ENCODE measurements at places on chromosomes 6 and 20.

DNA sequence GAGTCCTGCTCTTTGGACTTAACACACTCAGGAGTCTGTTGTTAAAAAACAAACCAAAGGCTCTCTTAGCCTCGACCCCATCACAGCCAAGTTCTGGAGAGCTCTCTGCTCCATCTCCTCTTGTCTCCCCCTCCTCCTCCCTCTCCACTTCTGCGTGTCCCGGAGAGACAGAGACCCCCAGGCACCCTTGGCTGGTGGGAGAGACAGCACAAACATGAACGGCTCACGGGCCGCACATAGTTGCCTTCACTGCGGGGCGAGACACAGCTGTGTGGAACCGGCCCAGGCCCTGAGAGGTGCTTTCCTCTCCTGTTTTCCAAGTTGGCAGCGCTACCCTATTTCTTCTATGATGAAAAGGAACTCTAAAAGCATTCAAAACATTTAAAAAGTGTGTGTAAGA is 23.3 kb upstream of the MYT1 start:
- no peak for DNase-seq

GRCh38 chr6:107625264-107625663 is 135.3 kb downstream of the SOBP start:
- DNase-seq: no peak

DNA sequence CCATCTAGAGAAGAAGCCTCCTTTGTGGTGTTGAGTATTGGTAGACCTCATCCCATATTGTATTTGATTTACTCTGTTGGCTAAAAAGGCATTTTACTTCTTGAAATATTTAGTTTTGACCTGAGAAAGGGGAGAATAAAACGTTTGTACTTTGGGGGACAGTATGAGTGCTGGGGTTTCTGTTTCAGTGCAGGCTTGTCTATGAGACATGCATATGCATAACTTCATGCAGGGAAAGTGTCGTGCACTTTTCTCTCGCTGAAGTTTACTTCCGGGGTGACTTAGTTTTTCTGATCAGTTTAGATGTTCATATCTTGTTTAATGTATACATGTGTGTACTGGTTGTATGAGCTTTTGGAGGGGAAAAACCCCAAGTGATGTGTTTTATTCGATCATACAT is 59.5 kb downstream of the UTRN start:
- no peak for DNase-seq

DNA sequence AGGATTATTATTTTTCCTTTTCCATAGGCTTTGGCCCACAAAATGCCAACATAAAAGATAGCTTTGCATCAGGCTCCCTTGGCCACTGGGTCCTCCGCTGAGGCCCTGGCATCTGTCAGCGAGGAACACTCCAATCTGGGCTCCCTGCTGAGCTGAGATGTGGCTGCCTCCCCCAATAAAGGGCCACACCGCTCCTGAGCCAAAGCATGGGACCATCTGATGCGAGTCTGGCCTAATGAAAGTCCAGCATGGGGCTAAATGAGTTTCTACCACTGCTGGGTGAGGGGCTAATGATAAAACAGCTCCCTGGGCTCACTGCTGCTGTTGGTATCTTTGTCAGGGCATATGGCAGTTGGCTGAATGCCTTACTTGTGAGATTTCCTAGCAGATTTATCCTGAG is 817.5 kb upstream of the SLC35B3 start:
- DNase-seq: no peak

DNA sequence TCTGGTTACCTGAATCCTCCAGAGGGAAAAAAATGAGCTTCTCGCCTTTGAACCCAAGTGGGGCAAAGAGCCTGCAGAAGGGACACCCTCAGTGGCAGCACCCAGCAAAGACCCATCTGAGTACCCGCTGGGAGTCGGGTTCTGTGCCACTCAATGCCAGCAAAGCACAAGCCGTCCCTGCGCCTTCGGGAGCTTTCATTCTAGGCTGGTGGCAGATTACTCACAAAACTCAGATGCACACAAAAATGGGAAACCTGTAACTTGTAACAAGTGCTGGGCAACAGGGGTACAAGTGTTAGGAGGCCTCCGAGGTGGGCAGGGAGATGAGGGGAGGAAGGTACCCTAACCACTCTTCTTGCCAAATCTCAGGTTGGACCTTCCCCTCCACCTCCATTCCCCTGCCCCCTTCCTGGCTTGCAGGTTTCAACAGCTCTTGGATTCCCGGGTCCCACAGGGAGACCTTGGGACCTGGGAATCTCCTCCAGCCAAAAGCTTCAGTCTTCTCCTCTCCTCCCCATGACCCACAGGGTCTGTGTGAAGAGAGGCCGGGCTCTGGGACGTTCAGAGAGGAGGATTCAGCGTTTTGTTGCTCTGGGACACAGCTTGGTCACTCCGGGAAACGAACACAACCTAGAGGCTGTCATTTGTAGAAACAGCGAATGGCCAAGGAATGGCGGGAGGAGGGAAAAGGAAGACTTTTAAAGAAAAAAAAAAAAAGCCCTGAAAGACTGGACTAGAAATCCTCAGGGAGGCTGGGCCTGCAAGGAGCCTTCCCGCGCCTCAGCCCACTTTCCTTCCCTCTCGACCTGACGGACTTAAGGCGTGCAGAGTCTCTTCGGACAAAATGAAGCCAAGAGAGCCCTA is 1.2 kb upstream of the PARD6B start:
- no peak for DNase-seq

- no peak for DNase-seq
Measured at GRCh38 chr20:16493486-16493885, 79.8 kb downstream of the KIF16B start.

- DNase-seq: no peak
Measured at GRCh38 chr6:84892671-84893070, 128.3 kb upstream of the TBX18 start.

GRCh38 chr20:39152126-39152525 is 190.0 kb downstream of the DHX35 start:
- DNase-seq: no peak

DNA sequence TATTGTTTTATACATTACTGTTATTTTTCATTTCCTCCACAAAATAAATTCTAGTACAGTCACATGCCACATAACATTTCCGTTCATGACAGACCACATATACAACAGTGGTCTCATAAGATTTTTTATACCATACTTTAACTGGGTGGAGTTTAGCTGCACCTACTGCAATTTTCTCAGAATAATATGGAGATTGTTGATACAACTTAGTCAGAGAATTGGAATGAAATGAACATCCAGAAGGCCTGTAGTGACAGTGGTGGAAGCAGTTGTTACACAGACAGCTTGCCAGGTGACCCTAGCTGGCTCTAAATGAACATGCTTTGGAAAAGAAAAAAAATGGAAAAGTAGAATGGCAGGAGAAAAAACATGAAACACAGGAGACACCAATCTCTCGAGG is 183.2 kb upstream of the TCF21 start:
- no peak for DNase-seq

DNA sequence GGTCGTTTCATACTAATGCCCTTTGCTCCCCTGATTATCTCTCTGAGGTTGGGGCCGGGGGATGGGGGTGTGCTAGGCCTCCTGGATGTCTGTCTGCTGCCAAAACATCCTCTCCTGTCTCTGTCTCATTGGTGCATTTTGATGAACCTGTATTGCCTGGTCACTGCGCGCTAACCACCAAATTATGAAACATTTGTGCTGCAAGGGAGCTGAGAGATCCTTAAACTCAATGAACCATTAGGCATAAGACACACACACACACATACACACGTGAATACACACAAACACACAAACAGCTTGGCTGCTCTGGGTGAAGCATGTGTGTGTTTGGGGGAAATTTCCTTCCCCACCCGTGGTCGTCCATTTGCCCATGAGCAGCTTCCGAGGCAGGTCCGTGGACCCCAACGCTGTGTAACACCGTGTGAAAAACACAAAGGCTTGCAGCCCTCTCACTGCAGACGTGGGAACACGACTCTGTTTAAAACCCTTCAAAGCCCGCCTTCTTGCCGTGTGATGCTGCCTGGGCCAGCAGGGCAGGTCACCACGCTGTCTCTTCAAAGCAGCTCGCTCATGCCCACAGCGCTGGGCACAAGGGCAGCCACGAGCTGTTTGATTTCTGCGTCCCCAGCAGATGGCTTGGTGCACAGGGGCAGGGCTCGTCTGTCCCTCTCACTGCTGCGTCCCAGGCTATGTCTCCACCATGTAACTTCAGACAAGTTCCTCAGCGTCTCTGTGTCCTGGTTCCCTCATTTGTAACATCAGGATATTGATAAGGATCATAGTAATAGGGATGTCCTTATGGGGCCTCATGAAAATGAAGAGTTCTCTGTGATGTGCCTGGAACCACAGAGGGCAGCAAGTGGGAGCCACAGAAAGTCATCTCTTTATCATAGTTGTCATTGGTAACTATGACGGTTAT is 96.8 kb downstream of the CDH26 start:
- DNase-seq: no peak

- DNase-seq: no peak
Measured at GRCh38 chr20:62728781-62729300, 20.2 kb downstream of the NTSR1 start.

- no peak for DNase-seq
Measured at GRCh38 chr6:104952911-104953399, 4.0 kb upstream of the LIN28B start.

DNA sequence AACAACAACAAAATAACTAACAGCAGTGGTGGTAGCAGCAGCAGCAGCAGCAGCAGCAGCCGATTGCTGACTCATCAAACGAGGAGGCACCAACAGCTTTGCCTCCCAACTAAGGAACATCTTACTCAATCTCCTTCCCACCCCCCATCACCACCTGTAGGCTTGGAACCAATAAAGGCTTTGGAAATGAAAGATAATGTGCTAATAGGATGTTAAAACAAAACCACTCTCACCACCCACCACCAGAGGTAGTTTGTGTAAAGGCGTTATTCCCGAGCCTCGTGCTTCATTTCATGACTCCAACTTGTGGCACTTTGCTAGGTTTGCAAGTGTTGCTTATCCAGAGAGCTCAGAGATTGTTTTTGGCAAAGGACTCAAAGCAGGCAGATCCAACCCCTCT is 346.5 kb downstream of the CD83 start:
- no peak for DNase-seq

GRCh38 chr6:24648276-24648675 is 2.3 kb upstream of the KIAA0319 start:
- no peak for DNase-seq

DNA sequence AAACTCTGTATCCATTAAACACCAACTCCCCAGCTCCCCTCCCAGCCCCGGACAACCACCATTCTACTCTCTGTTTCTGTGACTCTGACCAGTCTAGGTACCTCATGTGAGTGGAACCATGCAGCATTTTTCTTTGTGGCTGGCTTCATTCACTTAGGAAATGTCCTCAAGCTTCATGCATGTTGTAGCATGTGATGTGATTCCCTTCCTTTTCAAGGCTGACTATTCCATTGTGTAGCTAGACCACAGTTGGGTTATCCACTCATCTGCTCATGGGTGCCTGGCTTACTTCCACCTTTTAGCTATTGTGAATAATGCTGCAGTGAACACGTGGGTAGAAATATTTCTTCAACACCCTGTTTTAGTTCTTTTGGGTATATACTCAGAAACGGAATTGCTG is 8.8 kb upstream of the BPHL start:
- no peak for DNase-seq

GRCh38 chr6:4776493-4777393 is 539 bp downstream of the CDYL start:
- DNase-seq: no peak

- DNase-seq: no peak
Measured at GRCh38 chr6:10403385-10404106, 11.3 kb downstream of the TFAP2A start.

DNA sequence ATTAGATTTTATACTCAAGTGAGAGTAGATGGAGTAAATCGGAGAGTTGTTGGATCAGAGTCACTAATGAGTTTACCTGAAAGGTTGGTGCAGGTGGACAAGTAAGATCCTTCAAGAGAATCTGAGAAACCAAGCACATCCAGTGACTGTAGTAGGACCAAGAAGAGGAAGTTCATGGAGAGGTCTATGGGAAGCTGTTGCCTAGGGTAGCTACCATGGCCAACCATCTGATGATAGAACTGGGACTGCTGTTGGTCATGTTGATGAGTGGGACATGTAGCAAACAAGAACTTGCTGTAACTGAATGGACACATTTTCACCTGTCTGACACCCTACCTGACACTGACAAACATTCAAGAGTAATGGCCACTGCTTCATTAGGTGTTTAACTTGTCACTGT is 11.3 kb upstream of the ADGB start:
- no peak for DNase-seq

GRCh38 chr6:111091987-111092386 is 4.7 kb downstream of the SLC16A10 start:
- DNase-seq: no peak

DNA sequence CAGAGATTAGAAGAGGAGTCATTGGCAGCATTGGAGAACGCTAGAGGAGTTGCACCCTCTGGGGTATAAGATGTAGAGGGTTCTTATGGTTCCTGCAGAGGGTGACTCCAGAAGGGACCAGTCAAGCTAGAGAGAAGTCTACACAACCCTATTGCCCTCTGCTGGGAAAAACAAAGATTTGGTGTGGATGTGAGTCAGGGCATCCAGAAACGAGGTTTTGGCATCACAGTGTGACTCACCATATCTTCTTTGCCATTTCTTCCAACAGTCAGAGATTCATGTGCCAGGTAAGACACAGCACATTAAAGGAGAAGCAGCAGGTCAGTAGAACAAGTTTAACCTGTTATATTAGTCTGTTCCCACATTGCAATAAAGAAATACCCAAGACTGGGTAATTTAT is 598.8 kb downstream of the MAFB start:
- DNase-seq: no peak

DNA sequence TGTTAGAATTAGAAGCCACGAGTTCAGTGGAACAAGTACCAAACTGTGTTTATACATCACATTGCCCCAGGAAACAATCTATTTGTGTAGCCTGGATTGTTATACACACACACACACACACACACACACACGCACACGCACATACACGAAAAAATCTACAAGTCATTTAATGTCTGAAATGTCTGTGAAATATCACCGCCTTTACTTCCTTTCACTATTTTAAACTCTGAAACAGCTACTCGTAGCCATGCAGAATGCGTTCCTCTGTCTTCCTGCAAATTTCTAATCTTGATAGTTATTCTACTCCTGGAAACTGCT is 84.4 kb upstream of the SCAF8 start:
- no peak for DNase-seq

GRCh38 chr6:3231247-3232016 is 4.0 kb upstream of the TUBB2B start:
- DNase-seq: no peak

DNA sequence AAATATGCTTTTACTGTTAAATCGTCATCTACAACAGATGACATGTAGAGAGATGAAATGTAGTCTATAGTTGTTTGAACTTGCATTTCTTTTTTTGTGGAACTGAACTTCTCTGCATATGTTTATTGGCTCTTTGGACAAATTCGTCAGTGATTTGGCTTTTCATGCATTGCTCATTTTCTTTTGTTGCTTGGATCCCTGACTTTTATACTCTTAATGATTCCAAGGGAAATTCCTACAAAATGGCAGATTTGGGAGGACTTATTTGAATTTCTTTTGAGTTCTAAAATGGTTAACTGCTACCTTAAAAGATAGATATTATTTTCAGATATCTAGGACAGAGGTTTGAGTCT is 65.4 kb downstream of the UTRN start:
- no peak for DNase-seq

GRCh38 chr6:136809091-136809860 is 13.1 kb upstream of the PEX7 start:
- no peak for DNase-seq
